ENCODE measurements at places on chromosomes 4 and X.

GRCh38 chr4:109179061-109179460, 123.4 kb downstream of the COL25A1 start:
- DNase-seq, result no peak

DNA sequence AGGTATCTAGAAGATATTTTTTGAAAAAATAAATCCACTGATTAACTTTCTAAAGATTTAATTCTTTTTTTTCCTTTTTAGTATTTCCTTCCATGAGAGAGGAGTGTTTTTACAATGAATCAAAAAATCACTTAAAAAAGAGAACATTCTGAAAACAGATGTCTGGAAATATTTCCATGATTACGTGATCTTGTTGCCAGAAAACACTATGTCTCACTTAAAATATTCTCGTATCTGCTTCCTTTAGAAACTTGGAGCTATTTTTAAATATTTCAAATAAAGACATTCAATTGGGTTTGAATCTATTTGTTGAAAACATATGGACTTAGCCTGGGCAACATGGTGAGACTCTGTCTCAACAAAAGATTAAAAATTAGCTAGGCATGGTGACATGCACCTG, 232.8 kb upstream of the RASGEF1B start:
- DNase-seq, result no peak

DNA sequence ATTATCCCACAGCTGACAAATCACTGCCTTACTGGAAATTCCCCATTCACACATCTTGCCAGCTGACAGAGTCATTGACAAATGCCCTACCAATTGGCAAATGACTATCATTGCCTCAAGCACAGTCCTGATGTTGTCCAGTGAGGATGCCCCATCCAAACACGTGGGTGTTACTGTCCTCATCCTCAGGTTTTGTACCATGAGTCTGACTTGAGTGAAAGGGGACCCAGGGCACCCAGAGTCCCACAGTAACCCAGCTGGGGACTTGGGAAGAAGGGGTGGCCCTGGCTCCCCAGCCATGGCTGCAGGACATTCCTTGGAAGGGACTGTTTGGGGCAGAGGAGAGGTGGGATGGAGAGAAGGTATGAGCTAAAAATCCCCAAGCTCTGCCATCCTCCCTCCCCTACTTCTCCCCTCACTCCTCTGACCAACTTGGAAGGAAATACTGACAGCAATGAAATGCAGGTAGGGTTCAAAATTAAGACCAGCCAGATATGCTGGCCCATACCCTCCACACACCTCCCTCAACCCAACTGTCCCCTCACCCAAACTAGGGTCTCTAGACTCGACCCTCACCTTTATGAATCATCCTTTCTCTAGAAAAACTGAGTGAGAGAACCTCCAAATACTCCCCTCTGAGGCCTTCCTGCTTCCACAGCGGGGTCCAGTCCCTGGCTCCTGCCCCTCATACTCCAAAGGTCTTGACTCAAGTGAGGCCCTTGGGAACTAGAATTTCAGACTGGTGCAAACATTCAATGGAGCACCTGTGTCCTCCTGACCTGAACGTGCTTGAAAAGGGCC, 5.1 kb downstream of the TIMP1 start:
- no peak for DNase-seq

DNA sequence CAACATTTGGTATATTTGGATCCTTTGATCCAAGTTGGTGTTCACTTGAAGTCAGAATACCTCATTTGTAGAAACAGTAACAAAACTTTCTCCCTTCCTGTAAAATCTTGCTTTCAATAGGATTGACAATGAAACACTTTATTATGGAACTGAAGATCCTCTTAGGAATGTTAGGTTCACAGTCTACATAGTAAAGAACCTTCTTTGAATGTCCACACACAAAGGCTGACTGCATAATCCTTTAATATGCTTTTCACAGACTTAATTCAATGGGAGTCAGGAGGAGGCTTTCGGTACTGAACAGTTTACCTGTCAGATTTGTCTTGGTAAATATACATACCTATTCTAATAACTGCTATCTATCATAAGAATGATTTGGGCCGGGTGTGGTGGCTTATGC, 188.5 kb downstream of the SPRY1 start:
- DNase-seq, result no peak

DNA sequence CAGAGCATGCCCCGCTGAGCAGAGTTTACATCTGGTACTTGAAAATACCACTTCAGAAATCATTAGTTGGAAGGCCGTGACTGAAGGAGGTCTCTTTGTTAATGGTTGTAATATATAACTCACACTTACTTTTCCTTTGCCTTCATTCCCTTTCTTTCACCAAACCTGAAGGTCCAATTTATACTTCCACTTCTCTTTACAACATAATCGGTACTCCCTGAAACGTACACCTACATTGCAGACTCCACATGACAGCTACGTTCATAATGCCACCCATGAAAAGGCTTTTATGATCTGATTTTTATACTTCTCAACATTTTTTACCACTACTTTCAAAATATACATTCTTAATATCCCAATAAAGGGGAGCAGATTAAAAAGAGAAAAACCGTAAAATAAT, 298.7 kb downstream of the C4orf33 start:
- no peak for DNase-seq

DNA sequence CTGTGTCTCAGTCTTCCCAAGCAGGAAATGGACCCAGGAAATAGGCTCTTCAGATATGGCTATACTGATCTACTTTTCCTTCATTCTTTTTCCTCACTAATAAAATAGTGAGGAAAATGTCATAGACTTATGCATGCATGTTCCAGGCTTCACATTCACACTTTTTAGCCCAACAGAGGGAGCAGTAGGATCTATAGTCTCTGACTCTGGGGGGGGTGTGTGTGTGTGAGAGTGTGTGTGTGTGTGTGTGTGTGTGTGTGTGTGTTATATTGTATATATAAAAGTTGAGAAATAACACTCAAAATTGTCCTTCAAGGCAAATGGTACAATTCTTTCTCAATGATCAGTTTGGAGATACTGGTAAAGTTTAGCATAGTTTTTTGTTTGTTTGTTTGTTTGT, 297.2 kb upstream of the GALNT7 start:
- no peak for DNase-seq

All from kidney epithelial cell (primary cell).